ENCODE measurements at places on chromosomes 5 and 9.

GRCh38 chr9:125541840-125542243 is 165.2 kb downstream of the MAPKAP1 start:
- DNase-seq = no peak

GRCh38 chr5:112125903-112126302 is 293.2 kb downstream of the EPB41L4A start:
- DNase-seq = no peak

GRCh38 chr5:179132586-179133355 is 72.6 kb downstream of the ZNF354C start:
- DNase-seq = no peak

GRCh38 chr9:96141666-96142065 is 160.3 kb downstream of the HSD17B3 start:
- no peak for DNase-seq

DNA sequence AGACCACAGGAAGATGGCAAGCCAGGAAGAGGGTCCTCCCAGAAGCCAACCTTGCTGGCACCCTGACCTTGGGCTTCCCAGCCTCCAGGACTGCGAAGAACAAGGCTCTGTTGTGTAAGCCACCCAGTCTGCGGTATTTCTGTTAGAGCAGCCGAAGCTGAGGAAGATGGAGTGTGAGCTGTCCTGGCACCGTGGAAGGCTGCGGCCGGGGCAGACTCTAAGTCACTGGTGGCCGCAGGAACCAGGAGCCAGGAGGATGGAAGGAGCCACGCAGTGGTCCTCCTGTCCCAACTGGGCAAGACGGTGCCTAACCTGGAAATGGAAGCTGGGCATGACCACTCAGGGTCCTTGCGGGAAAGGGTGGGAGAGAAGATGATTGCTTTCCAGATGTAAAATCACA is 89.1 kb downstream of the ZNF354C start:
- DNase-seq = no peak

GRCh38 chr9:10008101-10008799 is 604.6 kb downstream of the PTPRD start:
- DNase-seq = no peak

DNA sequence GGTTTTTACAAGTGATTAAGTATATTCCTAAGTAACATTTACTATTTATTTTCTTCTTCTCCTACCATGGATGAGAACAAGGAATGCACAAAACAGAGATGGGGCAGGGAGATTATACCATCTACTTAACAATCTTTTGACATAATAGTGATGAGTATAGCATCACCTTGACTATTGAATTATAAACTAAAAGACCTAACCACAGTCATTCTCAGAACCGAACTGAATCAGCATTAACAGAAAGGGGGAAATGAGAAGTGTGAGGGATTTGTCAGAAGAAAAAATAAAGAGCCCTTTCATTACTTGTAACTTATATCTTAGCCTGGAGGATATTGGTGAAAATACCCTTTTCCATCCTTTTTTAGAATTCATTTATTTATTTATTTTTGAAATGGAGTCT is 21.9 kb downstream of the OR2Y1 start:
- DNase-seq = no peak

DNA sequence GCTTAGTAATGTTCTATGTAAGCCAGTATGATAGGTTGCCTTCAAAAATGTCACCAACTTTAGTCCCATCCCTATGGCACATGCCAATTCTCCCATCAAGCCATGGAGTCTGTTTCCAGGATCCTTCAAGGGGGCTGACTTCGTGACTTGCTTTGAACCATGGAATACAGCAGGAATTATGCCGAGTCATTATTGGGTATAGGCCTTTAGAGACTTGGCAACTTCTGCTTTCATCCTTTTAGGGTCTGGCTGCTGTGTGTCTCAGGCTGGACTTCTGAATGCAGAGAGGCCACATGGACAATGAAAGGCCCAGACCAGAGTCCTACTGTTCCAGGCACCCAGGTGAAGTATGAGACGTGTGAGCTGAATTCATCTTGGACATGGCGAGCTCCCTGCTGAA is 109.8 kb downstream of the DENND1A start:
- DNase-seq = no peak

- DNase-seq = no peak
Observed at GRCh38 chr9:94899464-94900221, 173.1 kb downstream of the AOPEP start.

DNA sequence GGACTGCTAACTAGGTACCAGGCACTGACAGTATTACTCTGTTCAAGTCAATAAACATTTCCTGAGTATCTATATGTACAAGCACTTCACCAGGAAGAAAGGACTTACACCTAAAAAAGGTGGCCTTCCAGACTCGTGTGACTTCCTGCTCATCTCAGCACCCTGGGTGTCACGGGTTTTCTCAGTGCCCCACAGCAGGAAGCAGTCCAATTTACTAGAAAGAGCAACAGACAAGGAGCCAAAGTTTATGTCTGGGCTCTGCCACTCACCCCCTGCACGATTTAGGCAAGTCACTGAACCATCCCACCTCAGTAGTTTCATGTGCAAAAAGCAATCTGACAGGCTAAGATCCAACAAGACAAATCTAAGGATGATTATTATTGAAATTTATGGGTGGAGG is 92.4 kb downstream of the TMEM215 start:
- no peak for DNase-seq

DNA sequence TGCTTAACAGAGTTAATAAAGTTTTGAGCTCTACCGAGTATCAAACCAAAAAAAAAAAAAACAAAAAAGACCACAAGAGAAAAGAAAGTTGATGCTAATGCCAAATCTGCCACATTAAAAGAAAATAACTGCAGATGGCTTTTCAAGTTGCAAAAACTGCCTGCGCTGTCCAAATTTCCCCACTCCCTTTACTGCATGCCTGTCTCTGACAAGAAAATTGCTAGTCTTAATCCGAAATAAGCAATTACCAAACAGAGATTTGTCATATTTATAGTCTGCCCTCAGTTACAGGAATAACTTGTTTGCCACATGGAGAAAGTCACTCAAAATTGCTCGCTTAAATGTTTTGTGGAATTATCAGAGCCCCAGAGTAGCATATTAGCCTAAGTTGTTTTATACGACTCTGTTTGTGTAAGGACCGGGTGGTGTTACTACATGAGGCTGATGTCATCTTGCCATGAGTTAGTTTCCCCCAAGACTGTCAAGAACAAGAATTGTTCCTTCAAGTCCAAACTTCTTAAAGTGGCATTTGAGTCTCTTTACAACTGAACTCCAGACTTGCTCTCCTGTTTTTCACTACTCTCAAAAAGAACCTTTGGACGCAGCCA is 160.9 kb downstream of the CEP120 start:
- no peak for DNase-seq

DNA sequence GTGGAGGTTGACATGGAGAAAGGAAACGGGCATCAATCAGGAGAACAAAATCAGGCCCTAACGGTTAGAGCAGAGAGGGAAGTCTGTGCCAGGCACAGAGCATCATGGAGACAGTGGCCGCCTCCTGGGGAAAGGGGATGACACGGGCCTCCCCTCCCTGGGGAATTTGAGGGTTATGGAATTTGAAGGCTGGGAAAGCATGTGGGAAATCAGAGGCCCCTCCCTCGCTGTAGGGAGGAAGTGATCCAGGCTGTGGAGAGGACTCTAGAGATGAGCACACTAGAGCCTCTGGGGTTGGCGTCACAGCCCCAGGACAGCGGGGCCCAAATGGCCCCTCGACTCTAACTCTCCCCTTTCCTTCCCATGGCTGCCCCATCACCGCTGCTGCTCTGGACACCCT is 36.7 kb downstream of the PROP1 start:
- no peak for DNase-seq

GRCh38 chr5:146334074-146334533 is 4.5 kb upstream of the POU4F3 start:
- DNase-seq = peak; percentile 65

DNA sequence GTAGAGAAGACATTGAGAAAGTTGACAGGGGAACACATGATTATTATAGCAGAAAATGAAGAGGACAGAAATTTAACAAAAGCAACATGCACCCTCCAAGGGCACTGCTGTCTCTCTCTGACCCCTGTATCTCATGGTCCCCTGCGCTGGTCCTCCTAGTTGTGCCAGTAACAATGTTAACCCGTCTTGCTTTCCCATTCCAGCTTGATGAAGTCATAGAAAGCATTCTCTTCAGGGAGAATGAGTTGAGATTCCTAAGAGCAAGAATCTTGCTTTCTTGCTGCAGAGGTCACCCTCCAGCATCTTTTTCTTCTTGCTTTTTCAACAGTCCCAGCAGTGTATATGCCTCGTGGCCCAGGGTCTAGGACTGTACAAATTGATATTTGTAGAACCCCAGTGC is 279.6 kb upstream of the ADAMTSL1 start:
- DNase-seq = no peak

GRCh38 chr5:114319821-114320220 is 42.0 kb upstream of the KCNN2 start:
- no peak for DNase-seq

GRCh38 chr5:32153723-32154122 is 20.4 kb downstream of the GOLPH3 start:
- no peak for DNase-seq

DNA sequence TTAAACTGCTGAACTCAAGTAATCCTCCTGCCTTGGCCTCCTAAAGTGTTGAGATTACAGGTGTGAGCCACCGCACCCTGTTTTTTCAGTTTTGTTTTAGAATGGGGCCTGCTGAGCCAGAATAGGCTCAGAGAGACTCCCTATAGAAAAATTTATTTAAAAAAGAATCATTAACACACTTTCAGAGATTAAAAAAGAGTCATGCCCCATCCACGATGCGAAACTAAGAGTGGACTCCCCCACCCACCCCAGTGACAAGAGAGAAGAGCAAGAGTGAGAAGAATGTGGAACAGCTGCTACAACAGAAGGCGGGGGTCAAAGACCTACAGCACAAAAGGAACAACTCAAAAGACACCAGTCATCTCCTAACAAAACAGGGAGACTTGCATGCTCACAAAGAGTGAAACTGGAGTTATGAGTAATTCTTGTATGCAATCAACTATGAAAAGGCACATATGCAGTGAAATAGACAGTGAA is 47.2 kb downstream of the GLDC start:
- no peak for DNase-seq

DNA sequence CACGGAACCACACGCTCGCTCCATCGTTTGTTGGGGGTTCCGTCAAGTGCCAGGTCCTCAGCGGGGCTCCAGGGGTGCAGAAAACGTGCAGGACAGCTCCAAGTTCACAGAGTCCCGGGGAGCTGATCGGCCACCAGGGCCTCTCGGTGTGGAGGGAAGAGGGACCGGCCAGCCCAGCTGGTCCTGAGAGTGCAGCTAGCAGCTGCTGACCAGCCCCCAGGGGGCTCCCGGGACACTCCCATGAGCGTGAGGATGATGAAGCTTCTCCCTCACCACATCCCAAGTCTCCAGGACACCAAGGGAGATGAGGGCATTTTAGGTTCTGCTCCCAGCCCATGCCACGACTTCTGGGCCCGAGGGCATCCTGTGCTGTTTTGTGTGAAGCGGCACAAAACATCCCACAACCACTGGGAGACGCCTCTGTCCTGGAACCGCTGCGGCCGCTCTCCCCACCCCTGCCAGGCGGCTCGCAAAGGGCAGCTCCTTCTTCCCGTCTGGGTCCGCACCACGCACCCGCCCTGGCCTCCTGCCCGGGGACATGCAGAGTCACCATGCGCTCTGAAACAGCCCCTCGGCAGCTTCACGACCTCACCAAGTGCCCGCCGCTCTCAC is 67.5 kb upstream of the IRX4 start:
- no peak for DNase-seq

DNA sequence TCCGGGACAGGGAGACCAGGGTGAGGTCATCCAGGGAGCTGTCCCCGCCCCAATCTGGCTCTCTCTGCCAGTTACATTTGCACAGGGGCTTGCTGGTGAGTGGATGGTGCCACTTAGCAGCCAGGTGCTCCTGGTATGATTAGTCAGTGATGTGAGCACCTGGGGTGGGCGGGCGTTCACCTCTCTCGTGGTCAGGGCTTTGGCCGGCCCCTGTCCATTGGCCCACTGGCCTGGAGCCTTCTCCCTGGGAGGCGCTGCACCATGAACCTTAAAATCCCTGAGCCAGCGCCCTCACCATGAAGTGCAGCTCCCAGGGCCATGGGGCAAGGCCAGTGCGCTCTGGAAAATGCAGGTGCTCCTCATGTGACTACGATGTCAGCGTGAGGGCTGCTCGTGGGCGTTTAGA is 2.0 kb downstream of the NKD2 start:
- no peak for DNase-seq

DNA sequence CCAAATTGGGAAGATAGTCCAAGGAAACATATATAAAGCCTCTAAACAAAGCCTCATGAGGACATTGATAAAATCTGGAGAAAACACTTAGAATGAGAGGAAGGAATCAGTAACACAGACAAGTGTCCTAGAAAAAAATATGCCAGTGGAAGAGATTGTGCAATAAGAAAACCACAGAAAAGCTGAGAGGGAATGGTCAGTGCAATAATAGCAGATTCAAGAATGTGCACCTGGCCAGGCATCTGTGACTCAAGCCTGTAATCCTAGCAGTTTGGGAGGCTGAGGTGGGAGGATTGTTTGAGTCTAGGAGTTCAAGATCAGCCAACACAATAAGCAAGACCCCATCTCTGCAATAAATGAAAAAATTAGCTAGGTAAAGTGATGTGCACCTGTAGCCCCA is 691.2 kb upstream of the CDH6 start:
- DNase-seq = no peak

DNA sequence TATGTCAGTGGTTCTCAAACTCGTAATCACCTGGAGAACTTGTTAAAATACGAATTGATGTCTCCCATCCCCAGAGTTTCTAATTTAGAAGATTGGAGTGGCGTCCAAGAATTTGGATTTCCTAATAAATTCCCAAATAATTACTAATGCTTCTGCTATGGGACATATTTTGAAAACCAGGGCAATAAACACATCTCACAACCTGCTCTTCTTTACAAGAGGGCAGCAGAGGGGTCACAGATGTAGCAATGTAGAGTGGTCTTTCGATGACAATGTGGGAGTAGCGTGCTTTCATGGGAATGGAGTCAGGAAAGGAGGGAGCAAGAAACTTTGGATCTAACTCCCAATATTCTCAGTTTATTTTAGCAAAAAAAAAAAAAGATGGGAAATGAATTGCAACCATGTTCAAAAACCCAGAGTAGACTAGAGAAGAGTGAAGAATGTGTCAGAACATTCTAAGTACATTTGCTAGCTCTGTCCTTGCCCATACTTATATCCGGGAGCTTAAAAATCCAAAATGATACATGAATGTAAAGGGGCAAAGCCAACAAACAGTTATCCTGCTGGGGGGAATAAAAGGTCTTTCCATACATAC is 33.8 kb upstream of the ALDH1A1 start:
- DNase-seq = no peak

DNA sequence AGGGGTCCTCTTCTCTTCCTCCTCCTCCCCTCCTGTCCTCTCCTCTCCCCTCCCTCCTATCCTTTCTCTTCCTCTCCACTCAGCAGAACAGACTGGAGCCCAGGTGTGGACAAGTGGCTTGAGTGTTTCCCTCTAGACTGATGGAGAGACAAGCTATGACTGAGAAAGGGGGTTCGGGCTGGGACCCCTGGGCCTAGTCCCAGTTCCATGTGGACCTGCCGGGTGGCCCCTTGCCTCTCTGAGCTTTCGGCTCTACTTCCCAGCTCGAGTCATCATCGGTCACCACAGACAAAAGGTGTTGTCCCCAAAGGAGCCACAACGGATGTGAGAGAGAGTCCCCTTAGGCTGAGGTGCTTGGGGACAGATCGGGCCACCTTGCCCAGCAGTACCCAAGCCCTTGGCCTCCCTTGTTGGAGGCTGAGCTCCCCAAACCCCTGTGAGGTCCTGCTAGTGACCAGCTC is 3.4 kb upstream of the RXRA start:
- DNase-seq = no peak

GRCh38 chr9:128714586-128715435 is 9.1 kb downstream of the ZDHHC12 start:
- DNase-seq = no peak

GRCh38 chr5:179262126-179262920 is 82.9 kb downstream of the ADAMTS2 start:
- peak; percentile 34 for DNase-seq

GRCh38 chr5:36378551-36378950 is 76.8 kb upstream of the RANBP3L start:
- DNase-seq = no peak
